Hematopoietic multipotent progenitor cell treated with erythropoietin and hydrocortisone succinate and interleukin-3 and kit ligand, for 8 days (in vitro differentiated cells): ENCODE measurements at places on chromosomes 1 and 21.

- DNase-seq: no peak
These were observed 203.9 kb downstream of the C1orf94 start for GRCh38 chr1:34380526-34381124.

DNA sequence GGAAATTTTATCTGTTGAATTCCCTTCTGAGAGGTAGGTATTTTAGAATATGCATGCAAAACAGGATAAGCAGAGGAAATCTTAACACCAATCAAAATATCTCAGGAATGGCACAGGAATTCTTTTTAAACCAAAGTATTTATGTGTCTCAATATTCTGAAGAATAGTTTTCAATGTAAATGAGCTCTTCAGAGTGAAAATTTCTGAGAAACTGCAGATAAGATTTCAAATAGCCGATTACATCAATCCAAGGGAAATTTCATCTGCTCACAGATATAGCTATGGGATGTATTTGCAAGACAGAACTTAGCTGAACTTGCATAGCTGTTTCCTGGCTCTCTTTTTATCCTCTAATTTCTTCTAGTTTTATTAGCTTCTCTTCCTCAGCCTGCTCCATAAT, 209.5 kb downstream of the GRIK1 start:
- DNase-seq: no peak

DNA sequence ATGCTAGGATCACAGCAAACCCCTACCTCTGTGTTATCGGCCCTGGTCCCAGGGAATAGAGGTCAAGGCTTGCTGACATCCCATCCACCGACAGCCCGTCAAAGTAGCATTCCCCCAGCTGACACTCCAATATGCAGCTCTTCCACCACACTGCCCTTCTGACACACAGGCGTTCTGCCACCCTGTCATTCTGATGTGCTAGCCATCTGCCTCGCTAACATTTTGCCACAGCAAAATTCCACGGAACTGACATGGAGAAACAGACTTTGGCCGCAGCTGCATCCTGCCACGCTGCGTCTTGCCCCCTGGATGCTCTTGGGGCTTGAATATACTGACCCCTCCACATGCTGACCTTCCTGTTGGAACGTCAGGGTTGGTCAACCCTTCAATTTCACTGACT, 163.2 kb upstream of the CSF3R start:
- DNase-seq: no peak

DNA sequence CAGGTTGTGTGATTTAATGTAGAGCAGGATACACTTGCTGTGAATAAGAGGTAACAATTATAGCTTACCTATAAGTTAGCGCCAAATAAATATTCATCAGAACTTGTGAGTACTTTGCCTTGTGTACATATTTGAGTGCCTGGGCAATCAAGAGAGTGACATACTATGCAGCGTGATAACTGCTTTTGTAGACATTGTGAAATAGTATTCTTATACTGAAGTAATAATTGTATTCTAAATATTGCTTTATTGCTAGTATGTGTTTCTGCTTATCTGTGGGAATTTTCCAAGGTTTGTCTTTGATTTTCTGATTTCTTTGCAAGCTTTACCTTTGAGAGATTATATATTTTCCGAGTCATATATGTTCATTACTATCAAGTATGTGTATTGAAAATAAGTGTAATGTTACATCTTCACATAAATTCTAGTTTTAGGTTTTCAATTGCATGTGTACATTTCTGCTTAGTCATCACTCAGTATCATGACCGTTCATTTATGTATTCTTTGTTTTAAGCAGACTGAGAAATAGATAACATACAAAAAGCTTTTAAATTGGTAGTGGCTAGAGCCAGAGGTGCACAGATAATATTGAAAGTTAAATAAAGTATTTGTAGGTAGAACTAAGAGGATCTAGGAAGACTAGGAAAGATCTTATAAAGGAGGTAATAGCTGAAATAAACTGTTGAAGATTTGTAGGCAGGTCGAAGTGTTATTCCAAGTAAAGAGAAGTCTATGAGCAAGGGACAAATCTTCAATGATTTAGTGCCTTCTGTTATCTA, 19.5 kb downstream of the USP25 start:
- DNase-seq: peak; percentile 73

DNA sequence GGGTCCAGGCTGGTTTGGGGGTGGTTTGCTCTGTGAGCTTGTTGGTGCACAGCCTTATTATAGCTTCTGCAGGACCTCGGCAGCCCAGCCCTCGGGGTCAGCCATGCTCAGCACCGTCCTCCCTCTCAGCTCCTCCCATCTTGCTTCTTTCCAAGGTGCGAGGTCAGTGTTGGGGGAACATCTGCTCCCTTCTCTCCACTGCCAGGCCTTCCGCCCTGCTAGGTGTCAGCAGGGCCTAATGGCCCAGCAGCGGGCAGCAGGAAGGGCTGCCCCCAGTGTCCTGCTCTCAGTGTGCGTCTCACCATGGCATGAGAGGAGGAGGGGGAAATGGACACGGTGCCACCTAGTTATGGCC, 36.5 kb upstream of the LRRC3 start:
- no peak for DNase-seq

DNA sequence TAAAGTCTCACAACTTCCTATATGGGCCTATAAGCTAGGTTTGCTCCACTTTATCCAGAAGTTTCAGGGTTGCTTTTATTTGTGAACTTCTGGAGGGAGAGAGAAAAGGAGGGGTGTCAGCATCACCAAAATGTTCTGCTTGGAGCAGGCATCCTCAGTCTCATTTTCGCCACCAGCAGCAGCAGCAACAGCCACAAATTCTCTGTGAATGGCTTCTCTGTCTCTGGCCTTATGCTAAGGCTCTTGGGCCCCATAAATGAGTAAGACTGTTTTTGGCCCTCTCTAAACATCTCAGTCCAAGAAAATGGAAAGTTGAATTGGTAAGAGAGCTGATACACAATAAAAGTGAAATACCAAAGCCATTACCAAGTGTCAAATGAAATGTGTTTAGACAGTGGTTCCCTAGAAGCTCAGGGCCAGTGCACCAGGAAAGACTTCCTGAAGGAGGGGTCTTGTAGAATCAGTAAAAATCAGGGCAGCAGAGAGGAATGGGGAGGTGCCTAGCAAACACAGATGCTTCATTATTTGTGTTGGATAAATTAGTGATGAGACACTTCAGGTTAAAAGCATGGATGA, 53.0 kb upstream of the SPATA6 start:
- no peak for DNase-seq

DNA sequence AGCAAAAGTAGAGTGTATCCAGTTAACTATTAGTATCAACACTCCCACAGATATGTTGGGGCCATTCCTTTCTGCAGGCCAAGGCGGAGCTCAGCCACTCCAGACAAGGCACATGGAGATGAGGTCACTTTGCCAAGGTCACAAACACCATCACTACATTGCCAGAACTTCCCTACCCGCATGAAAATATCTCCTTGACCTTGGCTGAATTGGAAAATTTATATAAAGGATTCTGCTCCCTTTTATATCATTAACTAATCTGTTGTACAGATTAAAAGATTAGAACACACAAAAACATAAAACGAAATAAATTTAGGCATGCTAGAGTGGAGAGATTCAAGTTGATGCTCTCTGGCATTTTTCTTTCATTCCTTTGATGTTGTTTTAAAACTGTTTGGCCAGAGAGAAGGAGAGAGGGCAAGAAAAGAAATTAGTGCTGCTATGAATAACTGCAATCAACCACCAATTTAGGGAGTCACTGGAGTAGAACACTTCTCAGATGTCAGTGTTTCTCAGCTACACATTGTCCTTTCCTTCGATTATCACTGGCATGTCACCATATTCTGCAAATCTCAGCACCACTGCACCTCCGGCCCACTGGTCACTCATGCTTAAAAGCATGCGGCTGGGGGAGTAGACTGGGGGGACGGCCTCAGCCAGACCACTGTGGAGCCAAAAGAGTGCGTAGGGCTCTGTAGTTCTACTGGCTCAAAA, 78.7 kb upstream of the ATP1B1 start:
- DNase-seq: no peak

DNA sequence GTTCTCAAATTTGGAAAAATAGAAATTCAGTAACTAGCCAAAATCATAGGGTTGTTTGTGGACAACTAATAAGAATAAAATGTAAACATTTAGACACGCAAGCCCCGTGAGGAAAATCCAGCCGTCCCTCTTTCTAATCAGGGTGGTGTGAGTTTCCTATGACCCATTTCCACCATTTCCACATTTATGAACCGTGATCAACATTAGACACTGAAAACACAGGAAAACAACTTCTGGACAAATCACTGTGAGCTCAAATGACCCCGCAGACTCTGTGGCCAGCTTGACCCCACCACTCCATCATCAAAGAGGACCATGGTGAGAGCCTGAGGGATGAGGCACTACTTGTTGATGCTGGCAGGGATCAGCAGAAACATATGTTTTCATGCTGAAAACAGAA, 101.0 kb downstream of the SIM2 start:
- no peak for DNase-seq

DNA sequence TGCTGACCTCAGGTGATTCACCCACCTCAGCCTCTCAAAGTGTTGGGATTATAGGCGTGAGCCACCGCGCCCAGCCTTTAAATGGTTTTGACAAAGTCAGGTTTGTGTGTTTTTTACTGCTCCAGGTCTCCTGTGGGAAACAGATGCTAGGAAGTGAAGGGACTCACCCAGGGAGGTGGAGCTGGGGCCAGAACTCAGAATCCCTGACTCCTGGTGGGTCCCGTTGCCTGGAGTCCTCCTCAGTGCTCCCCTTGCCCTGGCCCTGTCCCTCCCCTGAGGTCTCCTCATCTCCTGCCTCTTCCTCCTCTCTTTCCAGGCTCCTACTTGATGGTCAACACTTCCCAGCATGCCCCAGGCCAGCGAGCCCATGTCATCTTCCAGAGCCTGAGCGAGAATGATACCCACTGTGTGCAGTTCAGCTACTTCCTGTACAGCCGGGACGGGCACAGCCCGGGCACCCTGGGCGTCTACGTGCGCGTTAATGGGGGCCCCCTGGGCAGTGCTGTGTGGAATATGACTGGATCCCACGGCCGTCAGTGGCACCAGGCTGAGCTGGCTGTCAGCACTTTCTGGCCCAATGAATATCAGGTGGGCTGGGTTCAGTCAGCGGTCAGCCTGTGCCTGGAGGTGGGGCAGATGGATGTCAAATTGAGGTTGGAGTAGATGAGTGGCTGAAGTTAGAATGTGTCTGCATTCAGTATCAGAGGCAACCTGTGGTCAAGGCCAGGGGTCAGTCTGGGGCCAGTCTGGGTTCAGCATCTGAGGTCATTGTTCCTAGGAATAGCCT, 22.1 kb downstream of the PTPRU start:
- no peak for DNase-seq

GRCh38 chr1:82946096-82946605, 1052.8 kb downstream of the TTLL7 start:
- DNase-seq: no peak
